ENCODE measurements at places on chromosomes 13 and 19. TPM values are rescaled to one million over a fixed set of nuclear protein-coding genes. Genes with fewer than 3 reads are reported as not detected.

- DNase-seq = no peak
- H3K27ac ChIP-seq = no peak overlapping the region
- no peaks in the 10 kb centered on the region for H3K27me3 ChIP-seq
- no peak overlapping the region for H3K4me3 ChIP-seq
Observed at GRCh38 chr13:101473458-101473857, 21.0 kb downstream of the ITGBL1 start.

DNA sequence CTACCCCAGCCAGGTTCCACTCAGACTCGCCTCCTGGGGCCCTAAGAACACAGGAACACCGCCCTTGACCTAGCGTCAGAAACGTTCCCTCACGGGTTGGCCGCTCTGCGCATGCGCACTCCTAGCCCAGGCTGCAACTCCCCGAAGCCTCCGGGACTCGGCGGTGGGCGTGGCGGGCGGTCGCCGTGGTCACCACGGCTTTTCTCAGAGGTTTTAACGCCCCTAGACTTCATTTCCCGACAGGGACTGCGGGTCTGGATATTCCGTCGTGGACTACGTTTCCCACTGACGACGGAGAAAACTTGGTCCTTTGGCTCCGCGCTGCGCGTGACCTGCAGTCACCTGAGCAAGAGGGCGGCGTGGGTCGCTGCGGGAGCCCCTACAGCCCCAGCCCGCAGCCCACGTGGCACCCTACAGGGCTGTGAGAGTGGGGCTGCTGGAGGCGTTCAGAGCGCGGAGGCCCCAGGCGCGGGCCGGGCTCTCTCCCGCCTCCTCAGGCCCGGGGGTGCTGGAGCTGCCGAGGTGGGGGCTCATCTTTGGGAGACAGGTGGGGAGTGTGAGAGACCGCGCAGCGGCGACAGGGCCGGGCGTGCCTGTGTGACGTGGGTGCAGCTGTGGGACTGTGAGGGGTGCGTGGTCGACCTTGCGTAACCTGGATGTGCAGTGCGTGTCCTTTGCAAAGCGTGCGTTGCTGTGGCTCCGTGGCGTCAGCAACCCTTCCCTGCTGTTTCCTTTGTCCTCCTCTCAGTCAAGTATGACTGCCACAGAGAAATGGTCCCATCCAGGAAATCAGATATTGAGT lies 38.0 kb upstream of the ZNF573 start:
- H3K36me3 ChIP-seq = peaks cover 5% of the 10 kb centered on the region
- peak overlapping the region; percentile 41 for H3K4me3 ChIP-seq
- H3K27ac ChIP-seq = no peak overlapping the region
- H3K4me1 ChIP-seq = no peaks in the 10 kb centered on the region
- H3K27me3 ChIP-seq = no peaks in the 10 kb centered on the region

ATP8B3 gene
- 2.5 TPM for total RNA-seq

DNA sequence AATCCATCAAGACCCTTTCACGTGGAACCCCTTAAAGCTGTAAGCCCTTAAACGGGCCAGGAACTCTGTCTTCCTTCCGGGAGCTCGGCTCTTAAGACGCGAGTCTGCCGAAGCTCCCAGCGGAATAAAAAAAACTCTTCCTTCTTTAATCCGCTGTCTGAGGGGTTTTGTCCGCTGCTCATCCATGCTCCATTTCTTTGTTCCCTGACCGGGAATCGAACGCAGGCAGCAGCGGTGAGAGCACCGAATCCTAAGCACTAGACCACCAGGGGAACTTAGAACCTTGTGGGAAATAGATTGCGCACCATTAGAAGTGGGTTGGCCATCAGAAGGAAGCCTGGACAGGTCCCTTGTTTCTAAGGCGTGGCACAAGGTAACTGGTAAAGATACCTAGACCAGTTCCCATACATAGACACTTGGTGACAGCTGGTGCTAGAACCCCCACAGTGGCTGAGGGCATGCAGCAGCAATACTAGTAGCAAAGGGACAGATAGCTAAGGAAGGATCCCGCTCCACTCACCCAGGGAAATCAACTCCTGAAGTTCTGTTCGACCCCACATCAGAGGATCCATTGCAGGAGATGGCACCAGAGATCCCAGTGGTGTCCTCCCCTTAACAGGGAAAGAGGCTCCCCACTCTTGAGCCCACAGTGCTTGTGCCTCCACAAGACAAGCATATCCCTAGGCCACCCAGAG lies 1.5 kb upstream of the RGCC start:
- no peaks in the 10 kb centered on the region for H3K36me3 ChIP-seq
- no peak for DNase-seq
- H3K4me3 ChIP-seq = no peak overlapping the region
- no peaks in the 10 kb centered on the region for H3K27me3 ChIP-seq

DNA sequence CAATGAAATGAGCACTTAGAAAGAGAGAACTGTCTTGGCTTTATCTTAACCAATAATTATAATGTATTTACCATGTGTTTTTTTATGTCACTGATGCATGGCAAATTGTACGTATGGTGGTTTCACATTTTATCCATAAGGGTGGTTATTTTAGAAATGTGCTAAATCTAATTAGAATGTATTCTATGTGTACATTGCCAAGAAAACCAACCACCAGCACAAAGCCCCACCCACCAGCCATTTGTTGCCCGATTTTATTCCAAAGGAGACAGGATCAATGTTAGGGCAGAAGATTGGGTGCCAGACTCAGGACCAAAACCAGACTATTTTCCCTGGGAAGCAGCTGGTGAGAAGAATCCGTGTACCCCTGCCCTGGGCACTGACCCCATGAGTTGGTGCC lies 63.0 kb upstream of the SOX1 start:
- no peaks in the 10 kb centered on the region for H3K4me1 ChIP-seq
- no peak overlapping the region for H3K27ac ChIP-seq
- H3K4me3 ChIP-seq = no peak overlapping the region
- no peaks in the 10 kb centered on the region for H3K27me3 ChIP-seq

TNNT1 gene
- not detected for total RNA-seq

KRTDAP gene
- not detected for total RNA-seq

- DNase-seq = no peak
- no peak overlapping the region for H3K27ac ChIP-seq
- no peaks in the 10 kb centered on the region for H3K27me3 ChIP-seq
- H3K36me3 ChIP-seq = peaks cover 100% of the 10 kb centered on the region
Observed at GRCh38 chr13:112820318-112820717, 130.5 kb downstream of the ATP11A start.

DNA sequence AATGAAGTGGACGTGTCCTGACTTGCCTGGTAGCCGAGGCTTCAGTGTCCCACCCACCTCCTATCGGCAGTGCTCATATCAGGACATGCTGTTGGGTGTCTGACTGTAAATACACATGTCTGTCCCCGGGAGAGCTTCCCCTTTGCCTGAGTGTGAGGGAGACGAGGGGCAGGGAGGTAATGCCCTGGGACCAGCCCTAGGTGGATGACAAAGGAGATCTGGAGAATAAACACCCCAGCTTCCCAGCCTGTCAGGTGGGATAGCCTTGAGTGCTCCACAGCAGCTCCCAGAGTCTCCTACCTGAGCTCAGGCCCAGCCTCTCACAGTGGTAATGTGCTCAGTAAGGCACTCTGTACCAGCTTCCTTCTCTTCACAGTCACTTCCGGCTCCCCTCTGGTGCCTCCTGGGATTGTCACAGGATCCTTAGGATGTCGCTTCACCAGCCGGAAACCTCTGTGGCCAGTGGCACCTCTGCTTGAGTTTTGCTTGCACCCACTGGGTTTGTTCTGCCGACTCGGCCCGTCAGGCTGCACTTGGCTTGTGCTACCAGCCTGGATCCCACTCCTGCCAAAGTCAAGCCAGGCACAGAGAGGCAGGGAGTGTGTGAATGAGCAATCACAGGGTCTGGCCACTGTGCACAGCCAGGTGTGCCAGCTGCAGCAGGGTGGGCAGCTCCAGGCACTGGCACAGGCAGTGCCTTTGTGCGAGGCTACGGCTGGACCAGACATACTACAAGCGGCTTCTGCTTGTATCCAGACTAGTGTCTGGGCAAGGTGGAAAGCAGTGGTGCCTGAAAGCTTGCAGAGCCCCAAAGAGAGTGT lies 54.4 kb upstream of the RGCC start:
- H3K4me1 ChIP-seq = no peaks in the 10 kb centered on the region
- DNase-seq = no peak
- no peak overlapping the region for H3K4me3 ChIP-seq
- no peaks in the 10 kb centered on the region for H3K27me3 ChIP-seq
- no peak overlapping the region for H3K27ac ChIP-seq

DNA sequence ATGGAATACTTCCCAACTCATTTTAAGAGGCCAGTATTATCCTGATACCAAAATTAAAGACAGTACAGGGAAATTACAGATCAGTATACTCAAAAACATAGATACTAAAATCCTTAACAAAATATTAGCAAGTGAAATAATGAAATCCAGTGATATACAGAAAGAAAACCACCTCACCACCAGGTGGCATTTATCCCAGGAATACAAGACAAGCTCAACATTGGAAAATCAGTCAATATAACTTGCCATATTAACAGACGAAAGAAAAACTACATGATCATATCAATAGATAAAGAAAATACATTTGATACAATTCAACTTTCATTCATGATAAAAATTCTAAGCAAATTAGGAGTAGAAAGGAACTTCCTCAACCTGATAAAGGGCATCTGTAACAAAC lies 6.7 kb upstream of the GNA15 start:
- no peaks in the 10 kb centered on the region for H3K27me3 ChIP-seq
- no peak overlapping the region for H3K27ac ChIP-seq
- no peak overlapping the region for H3K4me3 ChIP-seq
- no peak for DNase-seq
- H3K36me3 ChIP-seq = no peaks in the 10 kb centered on the region

GRCh38 chr19:47628078-47628771 lies 19.3 kb downstream of the BICRA start:
- H3K4me1 ChIP-seq = peaks cover 4% of the 10 kb centered on the region
- no peak overlapping the region for H3K4me3 ChIP-seq
- H3K27me3 ChIP-seq = no peaks in the 10 kb centered on the region
- H3K36me3 ChIP-seq = no peaks in the 10 kb centered on the region

All from left lung (tissue), 14 donors.